ENCODE measurements at places on chromosomes 5 and 9.

- no peak for DNase-seq
These were observed at the start of gene CXCL14 for GRCh38 chr5:135578685-135579341. Gene CXCL14 (minus strand): TSS chr5:135578991. CDS start chr5:135578778, 213 bp downstream.

- no peak for DNase-seq
These were observed 33.9 kb upstream of the SEMA4D start for GRCh38 chr9:89531766-89532165.

- no peak for DNase-seq
These were observed 62.7 kb downstream of the CAVIN4 start for GRCh38 chr9:100640447-100641050.

GRCh38 chr5:78824831-78825281 is 160.3 kb downstream of the ARSB start:
- no peak for DNase-seq

- peak; percentile 89 for DNase-seq
These were observed at the start of gene WDR5 for GRCh38 chr9:134135343-134136117. Gene WDR5 (plus strand): TSS chr9:134136082. CDS start chr9:134139878, 3,796 bp downstream.

Measured in activated CD8-positive, alpha-beta memory T cell treated with anti-CD3 and anti-CD28 coated beads, Interleukin-2, amount 50 U/mL, for 4 hours (primary cell).